ENCODE measurements at places on chromosomes 16 and 17. TPM values are rescaled to one million over a fixed set of nuclear protein-coding genes. Genes with fewer than 3 reads are reported as not detected.

Gene ITGAD
- total RNA-seq: not detected

Gene SPATA22
- total RNA-seq: not detected

Gene PPY
- total RNA-seq: not detected

Gene ZG16
- total RNA-seq: not detected

Gene KRTAP4-3
- not detected for total RNA-seq

Gene CDH8
- total RNA-seq: 8.3 TPM

Gene TBKBP1
- 15.1 TPM for total RNA-seq

Gene NPTX1
- total RNA-seq: 12.0 TPM

Gene C17orf78
- total RNA-seq: not detected

Gene CCL7
- total RNA-seq: not detected

Gene TP53TG3F
- total RNA-seq: not detected

- DNase-seq: peak; percentile 95
- no peak overlapping the region for H3K27ac ChIP-seq
- H3K36me3 ChIP-seq: no peaks in the 10 kb centered on the region
- H3K4me1 ChIP-seq: no peaks in the 10 kb centered on the region
These were observed 8.0 kb downstream of the ALOX12B start for GRCh38 chr17:8079291-8080207.

- H3K36me3 ChIP-seq: no peaks in the 10 kb centered on the region
- no peak overlapping the region for H3K27ac ChIP-seq
- H3K4me1 ChIP-seq: no peaks in the 10 kb centered on the region
- no peaks in the 10 kb centered on the region for H3K27me3 ChIP-seq
These were observed 14.2 kb upstream of the HAPSTR1 start for GRCh38 chr16:9077091-9077809.

DNA sequence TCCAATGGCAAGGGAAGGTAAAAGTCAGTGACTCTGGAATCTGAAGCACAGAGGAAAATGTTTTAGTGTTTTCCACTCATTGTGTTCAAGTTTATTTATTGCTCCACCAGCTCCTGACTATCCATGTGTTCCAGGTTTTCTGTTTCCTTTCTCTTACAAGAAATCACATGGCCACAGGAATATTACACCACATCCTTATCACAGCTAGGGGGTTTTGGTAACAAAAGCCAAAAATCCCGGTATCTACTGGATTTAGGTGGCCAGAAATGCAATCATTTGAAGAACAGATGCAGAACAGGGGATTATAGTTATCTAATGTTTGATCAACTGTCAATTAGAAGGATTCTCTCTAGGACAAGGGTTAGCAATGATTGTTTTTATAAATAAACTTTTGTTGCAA, 47.9 kb downstream of the STH start:
- peaks cover 28% of the 10 kb centered on the region for H3K36me3 ChIP-seq
- H3K27me3 ChIP-seq: no peaks in the 10 kb centered on the region
- no peak overlapping the region for H3K4me3 ChIP-seq
- no peak for DNase-seq
- no peak overlapping the region for H3K27ac ChIP-seq

- H3K4me1 ChIP-seq: no peaks in the 10 kb centered on the region
- no peak overlapping the region for H3K4me3 ChIP-seq
- H3K36me3 ChIP-seq: no peaks in the 10 kb centered on the region
These were observed 78.4 kb downstream of the CNGB1 start for GRCh38 chr16:57892447-57893096.

DNA sequence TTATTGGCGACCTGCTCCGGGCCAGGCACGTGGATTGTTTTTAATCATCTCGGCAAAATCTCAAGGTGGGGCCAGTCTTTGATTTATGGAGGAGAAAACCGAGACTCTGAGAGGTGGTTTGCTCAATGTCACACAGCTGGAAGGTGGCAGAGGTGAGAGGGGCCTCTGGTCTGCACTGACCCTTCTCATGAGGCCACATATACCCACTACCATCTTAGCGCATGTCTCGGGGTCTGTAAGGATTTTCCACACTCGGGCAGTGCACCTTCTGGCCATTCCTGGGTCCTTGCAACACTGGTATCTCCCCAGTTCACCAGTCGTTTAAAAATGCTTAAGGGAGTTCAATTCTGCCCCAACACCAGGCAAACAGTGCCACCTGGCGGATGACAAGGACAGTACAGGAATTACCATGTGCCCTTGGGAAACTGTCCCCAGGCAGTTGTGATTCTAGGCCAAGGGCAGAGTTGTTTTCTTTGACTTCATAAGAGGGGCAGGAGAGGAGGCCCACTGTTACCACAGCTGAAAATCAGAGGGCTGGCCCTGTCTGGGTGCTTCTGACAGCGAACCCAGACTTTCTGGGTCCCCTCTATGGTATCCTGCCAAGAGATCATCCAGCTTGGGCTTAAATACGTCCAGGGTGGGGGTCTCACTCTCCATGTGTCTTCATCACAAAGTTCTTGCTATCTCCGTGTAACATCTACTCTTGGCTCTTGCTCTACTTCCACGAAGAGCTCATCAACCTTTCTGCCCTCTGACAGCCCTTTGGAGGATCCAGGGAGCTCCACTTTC, 39.4 kb upstream of the RAI1 start:
- peak; percentile 65 for DNase-seq
- no peaks in the 10 kb centered on the region for H3K36me3 ChIP-seq
- no peak overlapping the region for H3K27ac ChIP-seq
- no peaks in the 10 kb centered on the region for H3K4me1 ChIP-seq
- no peak overlapping the region for H3K4me3 ChIP-seq

GRCh38 chr17:42774066-42774745, 957 bp downstream of the VPS25 start:
- H3K4me3 ChIP-seq: peak overlapping the region; percentile 94
- no peak for DNase-seq
- no peak overlapping the region for H3K27ac ChIP-seq
- peaks cover 14% of the 10 kb centered on the region for H3K36me3 ChIP-seq
- H3K4me1 ChIP-seq: no peaks in the 10 kb centered on the region

GRCh38 chr17:19461116-19461515, 50.1 kb downstream of the RNF112 start:
- no peaks in the 10 kb centered on the region for H3K27me3 ChIP-seq
- peak; percentile 67 for DNase-seq
- H3K4me3 ChIP-seq: peak overlapping the region; percentile 27

GRCh38 chr17:79818026-79818758, 21.0 kb downstream of the CBX4 start:
- no peak overlapping the region for H3K4me3 ChIP-seq
- no peak for DNase-seq
- peaks cover 11% of the 10 kb centered on the region for H3K4me1 ChIP-seq

DNA sequence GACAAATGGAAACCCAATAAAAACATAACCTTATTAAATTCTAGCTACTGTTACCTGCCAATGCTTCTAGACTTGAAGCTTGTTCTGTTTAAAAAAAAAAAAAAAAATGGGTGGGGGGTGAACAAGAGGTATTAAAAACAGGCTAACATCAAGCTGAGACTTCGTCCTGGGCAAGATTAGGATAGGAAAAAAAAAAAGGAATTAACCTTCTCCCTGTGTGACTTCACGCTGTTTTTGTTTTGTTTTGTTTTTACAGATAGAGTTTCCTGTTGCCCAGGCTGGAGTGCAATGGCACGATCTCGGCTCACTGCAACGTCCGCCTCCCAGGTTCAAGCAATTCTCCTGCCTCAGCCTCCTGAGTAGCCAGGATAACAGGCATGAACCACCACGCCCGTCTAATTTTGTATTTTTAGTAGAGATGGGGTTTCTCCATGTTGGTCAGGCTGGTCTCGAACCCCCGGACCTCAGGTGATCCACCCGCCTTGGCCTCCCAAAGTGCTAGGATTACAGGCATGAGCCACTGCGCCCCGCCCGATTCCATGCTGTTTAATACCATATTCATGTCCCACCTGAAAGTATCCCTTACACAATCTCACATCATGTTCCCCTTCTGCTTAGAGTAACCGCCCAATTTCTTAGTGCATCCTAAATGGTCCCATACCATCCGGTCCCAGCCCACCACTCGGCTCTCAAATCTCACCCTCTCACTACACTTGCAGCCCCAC, 2.2 kb downstream of the USP31 start:
- no peak for DNase-seq
- H3K36me3 ChIP-seq: no peaks in the 10 kb centered on the region
- no peak overlapping the region for H3K27ac ChIP-seq
- H3K27me3 ChIP-seq: no peaks in the 10 kb centered on the region

- no peak overlapping the region for H3K27ac ChIP-seq
- H3K4me3 ChIP-seq: no peak overlapping the region
- no peaks in the 10 kb centered on the region for H3K4me1 ChIP-seq
- H3K36me3 ChIP-seq: no peaks in the 10 kb centered on the region
- DNase-seq: no peak
These were observed 104.7 kb upstream of the NOG start for GRCh38 chr17:56488800-56489199.

- no peaks in the 10 kb centered on the region for H3K27me3 ChIP-seq
- peak overlapping the region; percentile 24 for H3K4me3 ChIP-seq
- H3K4me1 ChIP-seq: no peaks in the 10 kb centered on the region
- no peak overlapping the region for H3K27ac ChIP-seq
These were observed 5.8 kb upstream of the C17orf99 start for GRCh38 chr17:78140169-78141051.

DNA sequence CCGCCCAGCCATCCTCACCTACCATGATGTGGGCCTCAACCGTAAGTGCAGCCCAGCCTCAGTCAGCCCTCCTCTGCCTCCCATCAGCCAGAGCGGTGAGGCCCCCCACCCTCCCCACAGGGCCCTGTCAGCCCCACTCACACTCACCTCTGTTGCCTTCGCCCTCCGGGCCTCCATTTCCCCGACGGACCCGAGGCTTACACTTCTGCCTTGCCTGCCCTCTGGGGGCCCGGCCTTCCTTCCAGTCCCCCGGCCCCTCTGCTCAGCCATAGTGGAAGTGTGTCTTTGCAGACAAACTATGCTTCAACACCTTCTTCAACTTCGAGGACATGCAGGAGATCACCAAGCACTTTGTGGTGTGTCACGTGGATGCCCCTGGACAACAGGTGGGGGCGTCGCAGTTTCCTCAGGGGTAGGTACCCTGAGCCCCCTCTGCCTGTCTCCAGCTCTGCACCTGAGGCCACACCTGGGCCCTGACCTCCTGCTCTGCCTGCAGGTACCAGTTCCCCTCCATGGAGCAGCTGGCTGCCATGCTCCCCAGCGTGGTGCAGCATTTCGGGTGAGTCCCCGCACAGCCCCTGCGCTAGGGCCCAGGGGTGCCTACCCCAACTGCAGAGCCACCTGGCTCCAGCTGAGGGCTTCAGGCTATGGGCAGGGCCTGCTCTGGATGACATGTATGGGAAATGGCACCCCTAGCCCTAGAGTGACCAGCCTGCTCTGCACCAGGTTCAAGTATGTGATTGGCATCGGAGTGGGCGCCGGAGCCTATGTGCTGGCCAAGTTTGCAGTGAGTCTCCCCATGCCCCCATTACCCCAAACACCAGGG, 4.1 kb downstream of the NDRG4 start:
- DNase-seq: no peak
- H3K27me3 ChIP-seq: no peaks in the 10 kb centered on the region
- H3K4me3 ChIP-seq: no peak overlapping the region
- H3K27ac ChIP-seq: no peak overlapping the region

- peak overlapping the region; percentile 45 for H3K4me3 ChIP-seq
- H3K36me3 ChIP-seq: no peaks in the 10 kb centered on the region
- no peak overlapping the region for H3K27ac ChIP-seq
- peaks cover 100% of the 10 kb centered on the region for H3K27me3 ChIP-seq
These were observed 2.4 kb upstream of the FOXL1 start for GRCh38 chr16:86575754-86576557.

DNA sequence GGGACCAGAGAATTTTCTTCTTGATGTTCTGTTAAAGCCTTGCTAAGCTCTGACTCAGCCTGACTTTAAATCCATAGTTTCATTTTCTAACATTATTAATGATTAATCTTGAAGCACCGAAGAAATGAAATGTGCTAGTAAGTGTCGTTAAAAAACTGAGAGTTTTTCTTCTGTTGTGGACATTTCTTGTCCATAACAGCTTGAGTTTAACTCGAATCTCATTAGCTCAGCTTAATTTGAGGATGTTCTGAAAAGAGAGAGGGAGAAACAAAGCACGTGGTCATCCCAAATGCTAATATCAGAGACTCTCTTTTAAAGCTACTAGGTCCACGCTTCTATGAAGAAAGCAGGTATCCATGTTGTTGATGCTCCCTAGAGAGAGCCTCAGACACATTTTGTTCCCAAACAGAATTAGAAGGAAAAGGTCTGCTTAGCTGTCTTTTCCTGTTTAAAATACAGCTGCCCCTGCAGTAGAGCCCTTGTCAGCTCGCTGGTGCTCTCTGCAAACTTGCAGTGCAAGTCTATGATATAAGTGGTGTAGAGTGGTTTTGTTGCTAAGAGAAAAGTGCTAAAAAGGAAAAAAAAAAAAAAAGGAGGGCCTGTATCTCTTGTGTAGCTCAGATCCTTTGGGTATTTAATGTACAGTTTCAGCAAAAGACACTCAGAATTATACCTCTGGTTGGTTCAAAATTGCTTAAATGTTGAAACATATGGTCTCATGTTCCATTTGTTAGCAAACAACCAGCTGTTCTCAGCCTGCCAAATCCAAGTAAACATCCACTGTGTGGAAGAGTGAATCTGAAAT, 191.1 kb upstream of the TBX2 start:
- no peaks in the 10 kb centered on the region for H3K36me3 ChIP-seq
- H3K27ac ChIP-seq: no peak overlapping the region
- H3K4me1 ChIP-seq: peaks cover 9% of the 10 kb centered on the region
- DNase-seq: no peak

DNA sequence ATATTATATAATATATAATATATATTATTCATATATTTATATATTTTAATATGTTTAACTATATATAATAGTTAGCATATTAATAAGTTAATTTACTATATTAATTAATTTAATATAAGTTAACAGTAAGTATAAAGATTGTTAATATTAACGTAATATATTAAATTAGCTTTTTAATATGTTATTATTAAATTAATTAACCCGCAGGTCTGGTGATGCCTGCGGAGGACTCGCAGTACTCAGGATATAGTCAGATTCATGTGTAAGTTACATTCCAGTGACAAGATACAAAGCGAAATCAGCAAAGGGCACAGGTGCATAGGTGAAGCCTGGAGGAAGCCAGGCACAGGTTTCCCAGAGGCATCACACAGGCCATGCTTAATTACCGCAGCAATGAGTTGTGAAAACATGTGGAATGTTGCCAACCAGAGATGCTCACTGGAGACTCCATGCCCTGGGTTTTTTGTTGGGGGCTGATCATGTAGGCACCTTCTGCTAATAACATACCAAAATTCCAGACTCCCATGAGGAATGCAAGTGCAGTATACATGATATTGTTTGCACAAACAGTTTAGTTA, 130.4 kb upstream of the MPHOSPH6 start:
- no peaks in the 10 kb centered on the region for H3K4me1 ChIP-seq
- no peak overlapping the region for H3K27ac ChIP-seq
- no peaks in the 10 kb centered on the region for H3K27me3 ChIP-seq
- no peak overlapping the region for H3K4me3 ChIP-seq
- no peaks in the 10 kb centered on the region for H3K36me3 ChIP-seq

- H3K4me1 ChIP-seq: no peaks in the 10 kb centered on the region
- no peak overlapping the region for H3K4me3 ChIP-seq
- no peaks in the 10 kb centered on the region for H3K27me3 ChIP-seq
- no peak for DNase-seq
These were observed 21.7 kb downstream of the LRRC75A start for GRCh38 chr17:16470265-16470664.

- H3K27ac ChIP-seq: peak overlapping the region; percentile 100
- H3K27me3 ChIP-seq: peaks cover 34% of the 10 kb centered on the region
- H3K4me3 ChIP-seq: peak overlapping the region; percentile 86
- peaks cover 9% of the 10 kb centered on the region for H3K36me3 ChIP-seq
These were observed 1.5 kb upstream of the SRCAP start for GRCh38 chr16:30697264-30698138.

Data from H1 (cell line).